Esophagus (tissue), 2 donors: ENCODE measurements at places on chromosomes 13 and 19. TPM values are rescaled to one million over a fixed set of nuclear protein-coding genes. Genes with fewer than 3 reads are reported as not detected.

The ACP7 gene
- polyA plus RNA-seq = 0.32 TPM

The CEACAM4 gene
- polyA plus RNA-seq = 0.58 TPM

The CTXN1 gene
- polyA plus RNA-seq = 3.0 TPM

The GRIN2D gene
- 0.08 TPM for polyA plus RNA-seq

The DCLK1 gene
- 0.75 TPM for polyA plus RNA-seq

The ADAMTSL5 gene
- polyA plus RNA-seq = 13.0 TPM

The PSG2 gene
- polyA plus RNA-seq = not detected

The COG6 gene
- polyA plus RNA-seq = 5.8 TPM

The CAMSAP3 gene
- 24.3 TPM for polyA plus RNA-seq

The OR10H1 gene
- polyA plus RNA-seq = not detected

The SIGLEC12 gene
- 0.04 TPM for polyA plus RNA-seq

The KIR3DL2 gene
- polyA plus RNA-seq = 0.04 TPM

The RFPL4AL1 gene
- not detected for polyA plus RNA-seq

The TMEM38A gene
- polyA plus RNA-seq = 2.6 TPM

The MIPEP gene
- 16.7 TPM for polyA plus RNA-seq

The CLEC17A gene
- polyA plus RNA-seq = 0.08 TPM

The EFNB2 gene
- polyA plus RNA-seq = 8.0 TPM

The ZNF284 gene
- 0.67 TPM for polyA plus RNA-seq

The CYP4F8 gene
- 0.19 TPM for polyA plus RNA-seq

The SIAH3 gene
- 0.02 TPM for polyA plus RNA-seq

The CHERP gene
- 20.1 TPM for polyA plus RNA-seq

The ZGLP1 gene
- 8.2 TPM for polyA plus RNA-seq

The ZNRF4 gene
- polyA plus RNA-seq = not detected

The NLRP5 gene
- not detected for polyA plus RNA-seq
